ENCODE measurements at places on chromosomes 1 and 21.
A peak's percentile ranks its signal among the peaks of the same experiment; 100 is the strongest.

DNA sequence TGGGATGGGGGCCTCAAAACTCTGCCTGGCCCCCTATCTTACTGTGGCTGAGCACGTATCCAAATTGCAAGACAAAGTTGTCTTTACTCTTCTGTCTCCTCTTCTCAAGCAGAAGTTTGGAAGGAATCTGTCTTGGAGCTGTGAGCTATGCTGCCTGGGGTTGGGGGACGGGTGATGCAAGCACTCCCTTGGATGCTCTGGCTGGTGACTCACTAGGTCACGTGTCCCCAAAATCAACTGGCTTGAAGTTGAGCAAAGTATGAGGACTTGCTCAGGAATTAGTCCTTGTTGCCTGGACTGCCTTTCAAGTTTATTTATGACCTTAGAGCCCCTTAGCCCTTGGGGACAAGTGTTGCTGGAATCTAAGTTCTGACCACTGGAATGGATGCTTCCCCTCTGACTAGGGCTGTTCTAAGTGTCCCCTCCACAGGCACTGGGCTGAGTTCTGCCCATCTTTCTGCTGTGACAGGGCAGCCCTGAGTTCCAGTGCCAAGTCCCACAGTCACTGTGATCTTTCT, 269.5 kb downstream of the HHAT start:
- DNase-seq = no peak

GRCh38 chr1:187655104-187655503, 826.4 kb downstream of the PLA2G4A start:
- no peak for DNase-seq

GRCh38 chr1:202615501-202616354, 94.5 kb downstream of the SYT2 start:
- peak; percentile 29 for DNase-seq

- no peak for DNase-seq
Observed at GRCh38 chr21:46131588-46131837, 23.9 kb downstream of the FTCD start.

DNA sequence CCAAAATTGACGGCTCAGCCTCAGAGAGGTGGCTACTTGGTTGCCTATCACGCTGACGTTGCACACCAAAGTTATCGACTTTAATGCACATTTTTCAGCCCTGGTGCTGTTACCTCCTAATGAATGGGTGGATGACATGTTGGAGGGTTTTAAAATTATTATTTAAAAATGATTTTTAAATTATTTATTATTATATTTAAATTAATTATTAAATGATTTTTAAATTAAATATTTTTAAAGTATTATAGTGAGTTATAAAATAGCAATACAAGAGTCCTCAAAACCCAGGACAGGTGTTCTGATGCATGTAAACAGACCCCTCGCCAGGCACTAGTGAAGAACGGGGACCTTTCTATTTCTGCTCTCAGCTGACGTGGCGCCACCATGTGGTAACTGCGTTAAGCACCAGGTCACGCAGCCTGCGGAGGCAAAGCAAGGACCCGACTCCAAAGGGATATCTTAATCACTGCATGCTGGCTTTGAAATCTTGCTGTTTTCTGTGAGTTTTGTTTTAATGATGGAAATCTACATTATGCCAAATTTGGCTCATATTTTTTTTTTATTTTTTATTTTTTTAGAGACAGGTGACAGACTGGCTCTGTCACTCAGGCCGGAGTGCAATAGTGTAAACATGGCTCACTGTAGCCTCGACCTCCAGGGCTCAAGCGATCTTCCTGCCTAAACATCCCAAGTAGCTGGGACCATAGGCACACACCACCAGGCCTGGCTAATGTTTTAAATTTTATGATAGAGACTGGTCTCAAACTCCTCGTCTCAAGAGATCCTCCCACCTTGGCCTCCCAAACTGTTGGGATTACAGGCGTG, 22.6 kb downstream of the CASP9 start:
- peak; percentile 9 for DNase-seq

DNA sequence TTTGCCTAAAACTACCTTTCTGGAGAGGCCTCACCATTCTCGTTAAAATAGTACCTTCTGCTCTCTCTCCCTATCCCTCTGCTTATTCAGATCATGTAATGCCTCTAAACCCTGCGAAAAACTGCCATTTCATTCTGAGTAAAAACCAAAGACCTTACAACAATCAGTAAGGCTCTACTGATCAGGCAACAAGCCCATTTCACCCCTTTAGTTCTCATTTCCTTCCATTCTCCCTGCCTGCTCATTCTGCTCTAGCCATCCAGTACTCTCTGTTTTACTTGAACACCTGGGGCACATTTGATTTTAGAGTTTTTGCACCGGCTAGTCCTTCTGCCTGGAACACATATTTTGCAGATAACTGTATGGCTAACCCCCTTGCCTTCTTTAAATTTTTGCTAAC, 187.8 kb downstream of the COQ8A start:
- DNase-seq = no peak

GRCh38 chr1:235649368-235650163, at the start of gene GNG4:
Gene GNG4 (minus strand): TSS chr1:235649784. CDS start chr1:235583838, 65,946 bp downstream.
- peak; percentile 54 for DNase-seq

DNA sequence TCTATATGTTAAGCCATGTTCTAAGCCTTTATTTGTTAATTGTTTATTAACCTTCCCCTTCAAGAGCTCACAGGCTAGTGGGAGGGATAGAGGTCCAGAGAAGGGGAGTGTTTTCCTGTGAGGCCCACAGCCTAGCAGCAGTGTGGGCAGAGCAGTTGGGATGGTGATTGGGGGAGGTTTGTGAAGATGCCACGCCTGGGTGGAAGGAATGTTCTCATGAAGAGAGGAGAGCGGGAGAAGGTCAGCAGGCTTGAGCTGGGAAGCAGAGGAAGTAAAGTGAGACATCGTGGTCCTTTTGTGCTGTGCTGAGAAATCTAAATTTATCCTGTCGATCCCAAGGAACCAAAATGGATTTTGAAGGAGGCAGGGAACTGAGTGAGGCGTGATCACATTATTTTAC, 42.6 kb downstream of the TRAPPC10 start:
- DNase-seq = no peak

- no peak for DNase-seq
Observed at GRCh38 chr1:20073256-20073655, 3.3 kb downstream of the PLA2G5 start.

DNA sequence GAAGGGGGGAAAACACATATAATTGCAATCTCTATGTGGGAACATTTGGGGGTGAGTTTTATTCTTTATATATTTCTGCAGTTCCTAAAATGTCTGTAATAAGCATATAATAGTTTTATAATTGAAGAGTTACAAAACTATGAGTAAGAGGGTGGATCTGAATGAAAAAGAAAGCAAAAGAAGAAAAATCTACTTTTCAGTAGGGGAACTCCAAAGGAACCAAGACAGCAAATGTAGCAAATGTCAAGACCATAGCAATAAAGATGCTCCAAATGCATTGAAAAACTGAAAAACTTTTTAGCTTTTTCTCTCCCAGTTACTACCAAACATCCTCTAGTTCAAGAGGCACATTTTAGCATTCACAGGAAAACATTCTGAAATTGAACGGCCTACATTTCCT, 434.8 kb downstream of the LMO4 start:
- no peak for DNase-seq

DNA sequence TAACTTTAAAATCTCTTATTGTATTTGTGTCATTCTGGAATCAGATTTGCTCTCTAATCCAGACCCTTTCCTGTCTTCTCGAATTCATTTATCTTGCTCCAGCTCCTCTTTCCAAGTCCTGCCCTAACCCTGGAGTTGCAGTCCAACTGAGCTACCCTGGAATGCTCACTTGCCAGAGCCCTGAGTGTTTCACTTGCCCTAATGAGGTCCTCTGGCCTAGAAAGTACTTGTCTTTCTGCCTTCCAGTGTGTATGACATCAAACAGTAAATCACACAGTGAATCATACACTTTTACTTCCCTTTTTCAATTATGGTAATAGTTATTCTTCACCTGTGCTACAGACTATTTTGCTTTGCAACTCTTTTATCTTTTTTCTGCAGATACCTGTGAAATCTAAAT, 96.9 kb downstream of the NEK7 start:
- DNase-seq = no peak

- no peak for DNase-seq
Observed at GRCh38 chr1:217014066-217014465, 290.8 kb upstream of the ESRRG start.

DNA sequence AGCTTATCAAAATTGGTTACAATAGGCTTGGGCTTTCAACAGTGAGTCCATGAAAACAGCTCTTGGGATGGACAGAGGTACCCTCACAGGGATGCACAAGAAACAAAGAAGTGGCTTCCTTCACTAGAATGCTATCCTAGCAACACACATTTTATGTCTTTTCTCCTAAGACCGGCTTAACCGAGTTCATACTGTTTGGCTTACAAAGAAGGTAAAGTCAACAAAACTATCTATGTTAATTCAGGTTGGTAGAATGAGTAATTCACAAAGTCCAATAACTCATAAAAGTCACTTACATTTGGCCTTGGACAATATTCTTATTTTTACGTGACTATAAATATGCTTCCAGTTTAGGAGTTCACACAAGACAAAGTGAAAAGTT, 9.0 kb downstream of the ERG start:
- no peak for DNase-seq

Data from CD8-positive, alpha-beta T cell (primary cell).